PC-3 (cell line): ENCODE measurements at places on chromosomes 7 and 10. TPM values are rescaled to one million over a fixed set of nuclear protein-coding genes. Genes with fewer than 3 reads are reported as not detected.

GRCh38 chr7:108376206-108376605 lies 80.0 kb downstream of the NRCAM start:
- no peak for DNase-seq

DNA sequence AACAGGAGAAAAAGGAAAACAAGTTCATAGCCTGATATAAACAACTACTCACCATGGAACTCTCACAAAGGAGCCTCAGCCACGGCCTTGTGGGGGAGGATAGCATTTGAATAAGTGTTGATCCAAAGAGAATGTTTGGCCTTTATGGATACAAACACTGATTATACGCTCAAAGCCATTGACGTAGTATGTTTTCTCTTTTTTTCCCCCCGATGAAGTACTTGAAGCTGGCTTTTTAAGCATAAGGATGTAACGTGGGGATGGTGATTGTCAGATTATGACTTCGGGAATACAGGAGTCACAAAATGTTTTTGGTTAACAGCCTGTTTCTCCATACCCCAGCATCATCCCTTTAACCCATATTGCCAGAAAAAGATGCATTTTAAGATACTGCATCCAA lies 39.8 kb downstream of the CELF2 start:
- no peak for DNase-seq

- DNase-seq = no peak
These were observed 198.5 kb upstream of the NEBL start for GRCh38 chr10:21095494-21096055.

DNA sequence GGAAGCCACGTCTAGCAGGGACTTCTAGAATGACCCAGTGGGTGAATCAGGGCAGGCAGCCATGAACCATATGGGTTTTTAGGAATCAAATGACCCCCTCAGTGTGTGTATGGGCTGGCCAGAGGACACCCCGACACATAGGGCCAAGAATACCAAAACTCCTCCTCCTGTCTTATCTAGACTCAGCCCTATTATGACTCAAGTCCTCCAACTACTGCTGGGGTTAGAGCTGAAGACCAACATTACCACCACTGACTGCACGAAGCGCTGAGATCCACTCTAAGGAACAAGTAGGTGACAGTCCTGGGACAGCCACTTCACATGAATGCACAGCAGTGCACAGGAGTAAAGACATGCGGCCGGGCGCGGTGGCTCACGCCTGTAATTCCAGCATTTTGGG lies 11.5 kb upstream of the SVOPL start:
- no peak for DNase-seq

The TMEM184A gene
- 23.1 and 31.3 TPM in 2 replicates for total RNA-seq

DNA sequence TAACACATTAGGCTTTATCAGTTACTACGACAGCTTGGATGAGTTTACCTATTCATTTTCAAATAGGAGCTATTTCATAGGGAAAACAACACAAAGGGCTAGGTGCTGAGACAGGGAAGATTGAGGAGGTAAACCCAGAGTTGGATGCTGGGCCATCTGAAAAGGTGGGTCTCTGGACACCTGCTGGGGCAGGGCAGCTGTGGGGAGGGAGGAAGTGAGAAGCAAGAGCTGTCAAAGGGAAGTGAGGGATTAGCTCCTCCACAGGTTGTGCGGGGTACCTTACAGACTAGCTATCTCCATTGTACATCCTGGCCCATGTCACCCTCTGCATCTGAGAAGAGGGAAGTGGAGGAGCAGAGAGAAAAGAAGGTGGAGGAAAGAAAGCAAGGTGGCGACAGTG lies 48.9 kb downstream of the BLNK start:
- DNase-seq = no peak

GRCh38 chr7:47979832-47980181 lies 392 bp upstream of the HUS1 start:
- DNase-seq = no peak

DNA sequence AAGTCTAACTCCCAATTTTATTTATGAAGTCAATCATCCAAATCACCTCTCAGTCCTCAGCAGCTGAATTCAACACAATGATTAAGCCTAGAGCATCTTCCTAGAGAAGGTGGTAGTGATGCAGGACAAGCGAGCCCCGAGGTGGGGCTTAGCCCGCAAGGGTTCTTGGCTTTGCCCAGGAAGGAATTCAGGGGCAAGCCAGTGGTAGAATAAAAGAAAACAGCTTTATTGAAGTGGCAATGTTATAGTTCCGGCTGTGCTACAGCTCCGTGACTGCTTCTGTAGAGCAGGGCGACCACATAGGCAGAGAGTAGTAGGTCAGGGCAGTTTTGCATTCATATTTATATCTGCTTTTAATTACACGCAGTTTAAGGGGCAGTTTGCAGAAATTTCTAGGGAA lies 18.1 kb downstream of the IL2RA start:
- DNase-seq = no peak

- no peak for DNase-seq
These were observed 66.1 kb downstream of the CREM start for GRCh38 chr10:35192645-35193249.

The AS3MT gene
- 1.7 and 3.5 TPM in 2 replicates for total RNA-seq

The FAM25C gene
- total RNA-seq = not detected in 2 replicates

The TBX20 gene
- total RNA-seq = 0.47 and 1.1 TPM in 2 replicates

The ZP3 gene
- total RNA-seq = 11.9 and 21.6 TPM in 2 replicates

DNA sequence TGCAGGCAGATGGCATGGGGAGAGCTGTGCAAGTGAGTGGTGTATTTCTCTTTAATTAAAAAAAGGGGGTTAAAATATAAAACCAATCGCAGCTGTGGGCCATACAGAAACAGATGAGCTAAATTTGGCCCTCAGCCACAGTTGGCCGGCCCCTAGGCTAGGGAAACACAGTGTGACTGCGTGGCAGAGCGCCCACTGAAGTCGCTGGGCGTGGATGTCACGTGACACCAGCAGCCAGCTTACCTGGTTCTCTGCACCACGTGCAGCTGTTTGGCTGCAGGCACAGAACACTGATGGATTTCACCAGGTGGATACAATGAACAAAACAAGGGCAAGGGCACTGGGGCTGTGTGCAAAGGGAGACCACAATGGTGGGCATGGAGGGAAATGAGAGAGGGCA lies 119.3 kb upstream of the ZNF746 start:
- DNase-seq = no peak

The STARD3NL gene
- 32.7 and 37.4 TPM in 2 replicates for total RNA-seq

The HHEX gene
- 2.2 and 3.2 TPM in 2 replicates for total RNA-seq

The LRIT2 gene
- total RNA-seq = not detected in 2 replicates

DNA sequence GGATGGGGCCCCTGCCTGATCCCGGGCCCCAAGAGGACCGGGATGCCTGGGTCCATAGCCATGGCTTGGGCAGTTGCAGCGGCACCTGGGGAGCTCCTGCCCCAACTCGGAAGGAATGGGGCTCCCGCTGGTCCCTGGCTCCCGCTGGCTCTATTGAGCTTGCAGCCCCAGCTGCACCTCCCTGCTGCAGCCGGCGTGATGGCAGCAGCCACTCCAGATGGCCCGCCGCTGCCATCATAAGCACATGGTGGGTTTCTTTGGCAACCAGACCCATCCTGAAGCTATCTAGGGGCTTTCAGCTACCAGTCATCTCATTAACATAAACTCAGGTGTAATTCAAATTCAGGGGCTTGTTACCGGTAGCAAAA lies 11.1 kb upstream of the DNMBP start:
- no peak for DNase-seq

The IL6 gene
- total RNA-seq = 110 and 113 TPM in 2 replicates
